ENCODE measurements at places on chromosomes 2 and 18. TPM values are rescaled to one million over a fixed set of nuclear protein-coding genes. Genes with fewer than 3 reads are reported as not detected.

DNA sequence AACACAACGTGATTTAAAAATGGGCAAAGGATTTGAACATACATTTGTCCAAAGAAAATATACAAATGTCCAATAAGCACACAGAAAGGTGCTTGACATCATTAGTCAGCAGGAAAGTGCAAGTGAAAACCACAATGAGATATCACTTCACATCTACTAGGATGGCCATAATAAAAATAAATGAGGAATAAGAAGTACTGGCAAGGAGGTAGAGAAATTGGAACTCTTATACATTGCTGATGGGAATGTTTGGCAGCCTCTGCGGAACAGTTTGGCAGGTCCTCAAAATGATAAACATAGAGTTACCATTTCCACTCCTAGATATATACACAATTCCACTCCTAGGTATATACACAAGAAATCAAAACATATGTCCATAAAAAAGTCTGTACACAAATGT is 51.0 kb upstream of the PGAP1 start:
- no peak overlapping the region for H3K4me3 ChIP-seq
- DNase-seq: no peak
- no peaks in the 10 kb centered on the region for H3K36me3 ChIP-seq
- H3K27me3 ChIP-seq: no peaks in the 10 kb centered on the region
- H3K27ac ChIP-seq: no peak overlapping the region
- no peaks in the 10 kb centered on the region for H3K4me1 ChIP-seq

DNA sequence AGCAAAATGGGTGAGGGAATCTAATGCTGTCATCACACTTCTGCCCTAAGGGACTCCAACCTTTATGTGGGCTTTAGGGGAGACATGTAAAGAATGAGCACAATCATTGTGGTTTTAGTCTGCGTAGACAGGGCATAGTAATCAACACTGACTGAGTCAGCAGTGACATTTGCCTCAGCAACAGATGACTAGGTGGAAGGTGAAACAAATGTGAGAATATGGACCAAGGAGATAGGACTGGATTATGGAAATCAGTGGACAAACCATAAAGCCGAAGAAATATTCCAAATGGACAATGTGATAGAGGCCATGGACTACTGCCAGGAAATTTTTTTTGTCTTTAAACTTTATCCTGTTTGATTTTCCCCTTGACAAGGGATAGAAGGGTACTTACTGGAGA is 83.9 kb downstream of the PDK1 start:
- no peak overlapping the region for H3K27ac ChIP-seq
- H3K4me1 ChIP-seq: peaks cover 16% of the 10 kb centered on the region
- H3K36me3 ChIP-seq: no peaks in the 10 kb centered on the region
- no peak overlapping the region for H3K4me3 ChIP-seq
- H3K27me3 ChIP-seq: no peaks in the 10 kb centered on the region

GRCh38 chr18:29012364-29012763 is 835.4 kb upstream of the CDH2 start:
- H3K27me3 ChIP-seq: no peaks in the 10 kb centered on the region
- no peak for DNase-seq
- no peak overlapping the region for H3K27ac ChIP-seq
- no peaks in the 10 kb centered on the region for H3K4me1 ChIP-seq

Gene LYG2
- total RNA-seq: not detected

DNA sequence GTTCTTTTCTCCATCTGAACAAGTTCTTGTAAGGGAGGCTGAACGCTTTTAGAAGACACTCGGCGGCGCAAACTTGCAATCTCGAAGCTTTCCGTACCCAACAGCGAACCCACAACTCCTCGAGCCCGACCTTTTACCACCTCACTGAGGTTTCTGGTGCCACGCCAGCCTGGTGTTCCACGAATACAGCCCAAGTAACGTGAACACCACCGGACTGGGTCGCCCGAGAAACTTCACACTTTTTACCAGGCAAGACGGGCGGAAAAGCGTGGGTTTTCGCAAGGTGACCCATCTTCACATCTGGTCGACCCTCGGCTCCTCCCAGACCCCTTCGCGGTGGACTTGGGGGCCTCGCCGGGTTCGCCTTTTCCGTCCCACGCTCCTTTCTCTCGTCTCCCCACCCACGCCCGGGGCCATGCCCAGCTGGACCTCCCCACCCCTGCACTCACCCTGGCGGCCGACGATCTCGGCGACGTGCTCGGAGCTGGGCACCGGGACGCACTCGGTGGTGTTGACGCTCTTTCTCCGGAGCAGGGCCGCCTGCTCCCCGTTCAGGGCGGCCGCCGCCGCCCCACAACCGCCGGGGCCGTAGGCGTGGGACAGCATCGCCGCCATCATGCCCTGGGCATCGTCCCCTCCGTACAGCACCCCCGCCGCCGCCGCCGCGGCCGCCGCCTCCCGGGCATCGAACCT is 1.2 kb downstream of the MEX3C start:
- no peaks in the 10 kb centered on the region for H3K36me3 ChIP-seq
- H3K4me1 ChIP-seq: peaks cover 20% of the 10 kb centered on the region
- no peaks in the 10 kb centered on the region for H3K27me3 ChIP-seq
- peak overlapping the region; percentile 71 for H3K4me3 ChIP-seq

Gene SMAD4
- total RNA-seq: 116 TPM

DNA sequence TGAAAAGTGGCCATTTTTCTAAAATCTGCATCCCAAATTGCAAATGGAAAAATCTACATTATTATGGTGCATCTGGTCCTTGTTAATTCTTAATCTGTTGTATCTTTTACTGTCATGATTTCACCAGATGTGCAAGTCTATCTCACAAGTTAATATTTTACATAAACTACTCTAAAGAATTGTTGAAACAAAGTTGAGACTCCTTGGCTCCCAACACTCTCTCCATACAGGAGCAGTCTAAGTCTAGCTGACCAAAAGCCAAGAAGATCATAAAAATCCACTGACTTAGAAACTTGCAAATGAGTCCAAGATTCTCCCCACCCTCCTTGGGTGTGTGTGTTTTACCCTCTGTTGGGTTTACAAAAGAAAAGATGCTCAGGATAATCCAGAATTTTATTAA is 85.1 kb downstream of the NCKAP5 start:
- H3K27ac ChIP-seq: no peak overlapping the region
- H3K4me1 ChIP-seq: peaks cover 4% of the 10 kb centered on the region
- H3K4me3 ChIP-seq: no peak overlapping the region
- no peaks in the 10 kb centered on the region for H3K27me3 ChIP-seq
- no peak for DNase-seq
- H3K36me3 ChIP-seq: no peaks in the 10 kb centered on the region

Gene ST8SIA5
- 0.44 TPM for total RNA-seq

Gene GKN1
- 0.53 TPM for total RNA-seq

DNA sequence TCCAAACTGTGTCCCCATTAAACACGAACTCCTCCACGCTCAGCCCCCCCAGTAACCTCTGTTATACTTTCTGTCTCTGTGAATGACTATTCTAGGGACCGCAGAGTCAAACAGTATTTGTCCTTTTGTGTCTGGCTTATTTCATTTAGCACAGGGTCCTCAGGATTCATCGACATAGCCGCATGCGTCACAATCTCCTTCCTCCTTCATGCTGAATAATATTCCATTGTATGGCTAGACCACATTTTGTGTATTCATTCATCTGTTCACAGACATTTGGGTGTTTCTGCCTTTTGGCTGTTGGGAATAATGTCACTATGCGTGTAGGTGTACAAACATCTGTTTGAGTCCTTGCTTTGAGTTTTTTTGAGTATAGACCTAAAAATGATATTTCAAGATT is 80.9 kb downstream of the SH3RF3 start:
- peaks cover 4% of the 10 kb centered on the region for H3K4me1 ChIP-seq
- no peak overlapping the region for H3K4me3 ChIP-seq
- no peak overlapping the region for H3K27ac ChIP-seq
- H3K36me3 ChIP-seq: no peaks in the 10 kb centered on the region
- no peak for DNase-seq

DNA sequence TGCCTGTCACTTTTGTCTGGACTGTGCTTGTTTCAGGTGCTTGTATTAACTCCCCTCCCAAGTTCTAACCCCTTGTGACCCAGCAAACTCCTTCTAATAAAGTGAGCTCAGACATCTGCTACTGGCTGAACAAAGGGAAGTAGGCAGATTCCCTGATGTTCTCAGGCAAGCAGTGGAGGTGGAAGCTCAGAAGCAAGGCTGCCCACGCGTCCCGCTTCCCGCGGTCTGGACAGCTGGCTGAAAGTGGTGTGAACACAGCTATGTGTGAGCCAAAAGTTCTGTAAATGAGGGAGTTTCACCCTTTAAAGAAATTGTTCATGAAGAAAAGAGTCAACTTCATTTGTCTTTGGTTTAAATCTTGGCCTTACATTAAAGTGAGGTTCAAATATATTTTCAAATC is 40.0 kb downstream of the NAPG start:
- no peaks in the 10 kb centered on the region for H3K4me1 ChIP-seq
- no peaks in the 10 kb centered on the region for H3K36me3 ChIP-seq
- no peak overlapping the region for H3K4me3 ChIP-seq

DNA sequence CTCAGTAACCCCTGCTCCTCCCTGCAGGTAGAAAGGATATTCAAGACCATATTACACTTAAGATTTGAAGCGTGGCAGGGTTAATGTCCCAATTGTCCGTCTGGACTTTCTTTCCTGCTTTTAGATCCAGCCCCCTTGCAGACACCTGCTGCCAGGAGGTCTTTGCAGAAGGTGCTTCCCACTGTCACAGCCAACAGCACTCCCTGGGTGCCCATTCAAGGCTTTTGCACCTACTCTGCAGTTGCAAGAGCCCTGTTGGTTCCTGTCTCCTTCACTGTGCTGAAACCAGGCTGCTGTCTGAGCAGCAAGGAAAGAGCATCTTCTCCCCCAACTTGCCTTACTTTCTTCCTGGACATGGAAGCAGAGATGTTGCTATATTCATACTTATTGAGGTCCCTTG is 1043.0 kb upstream of the POU3F3 start:
- H3K27me3 ChIP-seq: no peaks in the 10 kb centered on the region
- H3K36me3 ChIP-seq: no peaks in the 10 kb centered on the region
- no peak for DNase-seq
- H3K4me1 ChIP-seq: no peaks in the 10 kb centered on the region
- H3K4me3 ChIP-seq: no peak overlapping the region

Gene AMER3
- total RNA-seq: 1.00 TPM

GRCh38 chr2:43609290-43609918 is 13.6 kb upstream of the THADA start:
- H3K36me3 ChIP-seq: no peaks in the 10 kb centered on the region
- H3K27ac ChIP-seq: no peak overlapping the region
- peak; percentile 77 for DNase-seq
- no peaks in the 10 kb centered on the region for H3K27me3 ChIP-seq
- no peaks in the 10 kb centered on the region for H3K4me1 ChIP-seq

Measured in hepatocyte (in vitro differentiated cells).